AG09319 (cell line): ENCODE measurements at places on chromosomes 7 and 10.

GRCh38 chr10:5095687-5096086 is 1.5 kb downstream of the AKR1C3 start:
- no peak for DNase-seq

DNA sequence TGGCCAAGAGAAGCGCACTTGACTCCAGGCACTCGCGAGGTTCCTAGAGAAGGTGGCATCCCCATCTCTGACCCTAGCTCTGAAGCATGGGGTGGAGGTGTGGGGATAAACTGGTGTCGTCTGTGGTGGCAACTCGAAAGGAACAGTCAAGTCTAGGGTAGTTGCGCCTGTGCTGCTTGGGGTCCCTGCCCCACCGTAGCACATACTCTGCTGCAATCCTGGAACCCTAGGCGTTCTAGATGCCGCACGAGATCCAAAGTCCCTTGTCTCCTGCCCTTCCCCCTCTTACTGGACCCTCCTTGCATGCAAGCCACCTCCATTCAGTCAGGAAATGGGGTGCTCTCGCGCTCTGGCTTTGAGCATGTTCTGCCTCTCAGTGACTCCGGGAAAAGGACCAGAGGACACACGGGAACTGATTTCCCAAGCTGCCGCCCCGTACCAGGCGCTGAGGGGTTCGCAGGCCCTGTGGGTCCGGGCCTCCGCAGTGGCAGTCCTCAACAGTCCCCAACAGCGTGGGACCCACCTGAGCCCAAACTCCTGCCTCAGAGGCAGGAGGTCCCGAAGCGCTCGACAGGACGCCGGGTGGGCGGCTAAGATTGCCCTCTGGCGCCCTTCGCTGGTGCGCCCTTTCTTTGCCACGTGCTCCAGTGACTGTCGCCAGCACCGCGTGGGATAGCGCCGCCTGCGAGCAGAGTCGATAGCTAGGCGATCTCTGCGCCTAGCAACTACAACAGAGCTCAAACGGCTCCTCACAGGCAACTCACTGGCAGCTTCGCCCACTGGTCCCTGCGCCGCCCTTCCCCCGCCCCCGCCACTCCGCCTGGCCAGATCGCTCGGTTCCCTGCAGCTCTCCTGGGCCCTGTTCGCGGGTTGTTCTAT is 452.0 kb downstream of the REEP3 start:
- no peak for DNase-seq

GRCh38 chr7:113087071-113087998 is 708 bp upstream of the GPR85 start:
- DNase-seq: peak; percentile 46

DNA sequence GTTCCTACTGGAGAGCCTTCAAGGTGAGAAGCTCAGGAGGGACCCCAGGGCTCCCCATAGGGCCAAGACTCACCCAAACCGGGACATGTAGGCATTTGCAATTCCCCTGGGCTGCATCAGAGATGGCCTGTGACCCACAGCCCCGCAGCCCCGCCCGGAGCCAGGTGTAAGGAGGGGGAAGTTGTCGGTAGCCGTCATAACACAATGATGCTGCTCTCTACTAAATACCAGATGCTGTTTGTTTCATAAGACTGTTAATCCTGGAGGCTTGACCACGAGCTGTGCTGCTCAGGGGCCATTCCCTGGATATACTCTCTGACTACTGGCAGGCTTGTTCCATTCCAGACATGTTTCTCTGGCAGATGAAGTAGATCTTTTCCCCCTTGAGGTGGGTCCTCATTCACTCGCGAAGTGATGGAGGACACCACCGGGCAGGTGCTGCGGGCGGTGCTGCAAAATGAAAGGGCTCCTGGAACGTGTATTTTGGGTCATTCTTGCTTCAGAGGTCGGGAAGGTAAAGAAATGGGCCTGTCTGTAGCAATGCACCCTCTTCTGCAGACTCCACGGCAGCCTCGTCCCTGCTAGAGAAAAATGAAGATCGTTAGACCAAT is 61.1 kb downstream of the MKI67 start:
- no peak for DNase-seq

DNA sequence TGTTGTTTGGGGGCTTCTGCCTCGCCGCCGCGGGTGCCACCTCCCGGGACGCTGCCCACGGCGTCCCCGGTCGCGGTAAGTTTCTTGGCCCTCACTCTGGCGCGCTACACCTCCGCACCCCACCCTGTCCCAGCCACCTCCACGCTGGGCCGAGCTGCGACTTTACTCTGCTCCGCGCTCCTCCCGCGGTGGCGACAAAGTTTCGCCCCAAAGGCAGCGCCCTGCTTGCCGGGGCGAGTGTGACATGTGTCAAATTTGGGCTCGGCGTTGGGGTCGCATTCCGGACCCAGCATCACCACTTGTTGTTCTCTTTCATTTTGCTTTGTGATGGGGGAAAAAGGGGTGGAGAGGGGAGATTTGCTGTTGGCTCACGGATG is 167.7 kb upstream of the PPP1R3A start:
- no peak for DNase-seq

- DNase-seq: no peak
Measured at GRCh38 chr10:29555746-29556481, 78.9 kb downstream of the SVIL start.

DNA sequence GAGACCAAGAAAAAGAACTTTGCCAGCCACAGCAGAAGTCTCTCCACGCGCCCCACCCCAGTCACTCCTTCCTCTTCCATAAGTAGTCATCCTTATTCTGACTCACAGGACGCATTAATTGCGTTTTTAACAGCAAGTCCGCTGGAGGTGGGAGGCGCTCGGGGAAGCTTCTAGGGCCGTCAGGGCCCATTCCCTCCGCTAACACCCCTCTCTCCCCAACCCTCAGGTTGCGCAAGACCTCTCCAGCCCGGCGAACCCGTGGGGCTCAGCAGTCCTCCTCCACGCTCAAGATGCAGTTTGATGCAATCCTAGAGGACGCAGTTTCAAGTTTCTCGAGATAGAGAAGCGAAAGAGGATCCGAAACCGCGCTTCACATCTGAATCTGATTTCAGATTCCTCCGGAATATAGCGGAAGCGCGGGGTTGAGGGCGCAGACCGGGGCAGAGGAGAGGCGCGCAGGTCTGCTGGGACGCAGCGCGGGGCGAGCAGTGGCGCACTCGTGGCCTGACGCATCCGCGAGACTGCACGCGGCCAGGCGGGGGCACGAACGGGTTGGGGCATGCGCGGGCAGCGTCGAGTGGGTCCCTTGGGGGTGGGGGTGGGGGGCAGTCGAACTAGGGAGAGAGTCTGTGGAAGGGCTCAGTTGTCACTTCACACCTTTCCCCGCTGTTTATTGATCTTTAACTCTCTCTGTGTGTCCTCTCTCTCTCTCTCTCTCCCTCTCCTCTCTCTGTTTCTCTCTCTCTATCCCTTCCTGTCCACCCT is 37.8 kb upstream of the PSAP start:
- DNase-seq: peak; percentile 88

DNA sequence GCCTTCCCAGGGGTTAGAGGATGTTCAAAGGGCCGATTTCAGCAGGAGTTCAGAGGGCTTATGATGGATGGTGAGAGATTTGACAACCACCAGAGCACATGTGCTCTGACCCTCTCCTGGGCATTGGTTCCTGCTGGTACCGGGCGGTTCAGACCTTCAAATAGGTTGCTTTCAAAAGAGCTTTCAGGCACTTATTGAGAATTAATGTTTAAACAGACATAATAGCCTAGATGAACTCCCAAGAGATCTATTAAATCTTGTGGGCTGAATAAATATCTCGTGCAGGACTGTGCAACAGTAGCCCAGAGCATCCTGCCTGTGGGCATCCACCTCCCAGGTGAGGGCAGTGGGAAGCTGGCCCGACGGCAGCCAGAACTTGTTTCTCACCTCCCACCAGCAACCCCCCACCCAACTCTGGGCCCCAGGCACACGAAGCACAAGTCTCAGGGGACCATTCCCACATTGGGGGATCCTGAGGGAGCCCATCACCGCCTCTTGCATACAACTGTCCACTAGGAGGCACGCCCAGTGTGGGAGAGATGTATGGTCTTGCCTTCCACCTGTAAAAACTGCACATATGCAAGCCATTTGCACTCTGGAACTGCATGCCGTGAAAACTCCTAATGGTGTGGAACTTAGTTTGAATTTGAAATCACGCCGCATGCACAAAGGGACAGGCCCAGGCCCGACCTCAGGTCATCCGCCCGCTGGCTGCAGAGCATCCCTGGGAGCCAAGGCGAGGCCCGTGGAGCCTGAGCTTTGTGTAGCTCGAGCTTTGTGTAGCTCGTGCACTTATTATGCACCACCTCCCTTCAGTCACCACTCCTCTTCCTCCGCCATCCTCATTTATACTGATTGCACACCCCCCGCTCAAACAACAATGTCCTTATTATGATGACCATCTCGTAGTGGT is 147.8 kb downstream of the ADCY1 start:
- DNase-seq: no peak

- no peak for DNase-seq
Measured at GRCh38 chr10:76440426-76440825, 1009.0 kb downstream of the LRMDA start.

DNA sequence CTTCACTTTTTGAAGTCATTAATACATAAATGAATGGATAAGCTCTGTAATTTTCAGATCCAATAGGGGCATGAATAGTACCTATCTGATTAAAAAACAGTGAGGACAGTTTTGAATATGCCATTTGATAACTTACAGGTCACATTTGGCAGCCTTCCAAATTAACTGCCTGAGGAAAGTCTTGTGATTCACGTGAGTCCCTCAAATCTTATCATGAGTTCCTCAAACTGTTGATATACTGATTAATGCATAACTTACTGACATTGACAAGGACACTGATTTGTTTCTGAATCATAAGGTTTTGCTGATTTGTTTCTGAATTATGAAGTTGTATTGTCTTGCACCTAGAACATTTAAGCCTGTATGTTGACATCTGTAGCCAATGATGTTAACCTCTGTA is 55.1 kb downstream of the ANKMY2 start:
- DNase-seq: no peak

GRCh38 chr10:119742947-119743648 is 17.2 kb downstream of the INPP5F start:
- no peak for DNase-seq

GRCh38 chr7:158830211-158830723 is 958 bp upstream of the ESYT2 start:
- no peak for DNase-seq

DNA sequence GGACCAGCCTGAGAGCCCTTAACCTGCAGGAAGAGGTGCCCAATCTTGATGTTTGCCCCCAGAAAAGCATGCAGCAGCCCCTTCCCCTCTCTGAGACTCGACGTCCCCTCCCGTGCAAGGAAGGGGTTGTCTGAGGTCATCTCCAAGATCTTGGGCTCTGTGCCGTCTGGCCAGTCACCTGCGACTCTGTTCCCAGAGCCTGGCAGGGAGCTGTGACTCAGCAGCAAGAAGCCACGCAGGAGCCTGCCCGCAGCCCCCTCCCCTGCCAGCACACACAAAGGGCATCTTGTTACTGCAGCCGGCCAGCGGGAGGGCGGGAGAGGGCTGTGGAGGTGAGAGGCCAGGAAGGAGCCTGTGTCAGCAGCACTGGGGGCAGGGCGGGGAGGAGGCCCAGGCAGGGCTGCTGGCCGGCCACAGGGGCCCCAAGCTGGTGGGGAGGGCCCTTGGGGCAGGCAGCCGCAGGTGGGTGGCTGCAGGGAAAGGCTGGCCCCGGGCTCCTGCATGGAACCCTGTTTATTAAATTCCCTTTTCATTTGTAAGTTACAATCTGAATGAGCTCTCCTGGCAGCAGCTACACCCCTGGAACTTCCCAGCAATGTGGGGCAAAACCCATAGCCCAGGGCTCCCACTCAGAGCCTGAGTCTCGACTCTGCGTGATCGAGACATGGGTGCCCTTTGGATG is 103.7 kb upstream of the ZMIZ1 start:
- no peak for DNase-seq

DNA sequence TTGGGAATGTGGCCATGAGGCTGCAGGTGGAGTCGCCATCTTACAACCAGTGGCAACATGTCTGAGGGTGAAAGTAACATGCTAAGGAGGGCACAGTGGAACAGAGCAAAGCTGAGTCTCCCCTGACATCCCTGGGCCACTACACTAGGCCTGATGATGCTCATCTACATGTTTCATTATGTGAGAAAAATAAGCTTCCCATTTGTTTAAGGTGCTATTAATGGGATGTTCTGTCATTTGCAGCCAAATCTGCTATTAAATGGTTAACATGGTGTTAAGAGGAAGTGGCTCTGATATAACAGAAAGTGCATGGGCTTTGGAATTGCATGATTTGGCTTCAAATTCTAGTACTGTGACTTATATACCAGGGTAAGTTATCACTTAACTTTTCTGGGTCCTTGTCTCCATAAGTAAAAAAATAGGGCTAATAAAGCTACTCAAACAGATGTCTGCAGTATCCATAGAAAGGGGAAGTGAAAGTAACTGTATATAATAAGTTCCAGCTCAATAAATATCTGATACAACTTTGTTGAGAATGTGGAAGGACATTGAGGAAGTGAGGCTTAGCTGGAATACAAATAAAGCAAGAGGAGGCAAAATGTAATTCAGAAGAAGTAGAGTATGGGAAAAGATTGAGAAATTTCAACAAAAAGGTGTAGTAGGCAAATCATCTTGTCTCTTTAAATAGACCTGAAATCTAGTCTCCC is 158.9 kb downstream of the RTKN2 start:
- no peak for DNase-seq

DNA sequence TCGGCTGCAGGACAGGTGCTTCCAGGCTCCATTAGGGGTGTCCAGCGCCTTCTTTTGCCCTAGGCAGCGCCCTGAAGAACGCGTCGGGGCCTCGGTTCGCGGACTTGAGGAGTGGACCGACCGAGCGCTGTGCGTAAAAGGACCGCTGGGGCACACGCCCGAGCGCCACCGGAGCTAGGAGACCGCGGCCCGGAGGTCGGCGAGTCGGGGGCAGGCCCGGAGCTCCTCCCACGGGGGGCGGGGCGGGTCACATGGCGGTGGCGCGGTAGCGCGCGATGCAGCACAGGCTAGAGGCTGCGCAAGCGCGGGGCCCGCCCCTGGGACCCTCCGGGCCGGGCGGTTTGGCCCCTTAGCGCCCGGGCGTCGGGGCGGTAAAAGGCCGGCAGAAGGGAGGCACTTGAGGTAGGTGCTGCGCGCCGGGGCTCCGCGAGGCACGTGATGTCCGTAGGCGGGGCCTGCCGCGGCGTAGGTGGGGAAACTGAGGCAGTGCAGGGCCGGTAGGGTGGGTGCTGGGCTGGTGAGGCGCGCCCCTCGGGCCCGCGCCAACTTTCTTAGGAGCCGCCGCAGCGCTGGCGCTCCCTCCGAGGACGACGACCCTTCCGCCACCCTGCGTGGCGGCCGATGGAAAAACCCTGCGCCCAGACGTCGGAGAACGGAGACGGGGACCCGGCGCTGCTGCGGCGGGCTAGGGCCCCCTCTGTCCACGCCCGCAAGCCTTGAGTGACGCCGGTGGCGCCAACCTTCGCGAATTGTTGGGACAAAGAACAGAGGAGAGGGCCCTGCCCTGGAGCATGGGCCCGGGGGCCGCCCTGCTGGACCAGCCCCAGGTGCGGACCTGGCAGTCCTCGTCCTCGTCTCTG is at the start of gene PRXL2A:
Gene PRXL2A (plus strand): TSS at position 310 of the 860 bp plus-strand sequence. CDS start 11,917 bp downstream, outside the sequence.
- DNase-seq: no peak
